ENCODE measurements at places on chromosomes 3 and 15. TPM values are rescaled to one million over a fixed set of nuclear protein-coding genes. Genes with fewer than 3 reads are reported as not detected.

PPP1R14D gene
- total RNA-seq = not detected

DNA sequence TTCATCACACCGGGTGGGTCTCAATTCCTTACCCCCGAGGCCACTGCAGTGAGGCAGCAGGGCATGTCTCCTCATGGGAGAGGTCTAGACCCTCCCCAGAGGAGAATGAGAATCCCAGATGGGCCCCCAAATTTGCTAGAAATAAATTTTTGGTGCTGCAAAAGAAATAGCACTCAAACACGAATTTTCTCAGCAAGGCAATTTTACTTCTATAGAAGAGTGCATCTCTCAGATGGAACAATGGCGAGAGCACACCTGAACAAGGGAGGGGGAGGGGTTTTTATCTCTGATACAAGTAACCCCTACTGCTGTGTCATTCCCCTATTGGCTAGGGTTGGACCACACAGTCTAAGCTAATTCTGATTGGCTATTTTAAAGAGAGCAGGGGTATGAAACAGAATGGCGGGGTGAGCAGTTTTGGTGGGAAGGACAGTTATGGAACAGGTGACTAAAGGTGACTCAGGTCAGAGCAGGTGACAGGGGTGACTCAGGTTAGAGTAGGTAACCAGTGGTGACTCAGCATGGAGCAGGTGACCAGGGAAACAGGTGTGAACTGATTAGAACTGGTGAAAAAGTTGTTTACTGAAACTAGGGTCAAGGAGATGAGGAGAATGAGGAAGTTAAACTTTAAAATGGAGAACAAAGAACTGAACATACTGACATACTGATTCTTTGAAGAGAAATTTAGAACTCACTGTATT, 93.0 kb upstream of the WNT7A start:
- DNase-seq = no peak

GRCh38 chr15:42024303-42024702, 3.5 kb upstream of the PLA2G4E start:
- no peak for DNase-seq

DNA sequence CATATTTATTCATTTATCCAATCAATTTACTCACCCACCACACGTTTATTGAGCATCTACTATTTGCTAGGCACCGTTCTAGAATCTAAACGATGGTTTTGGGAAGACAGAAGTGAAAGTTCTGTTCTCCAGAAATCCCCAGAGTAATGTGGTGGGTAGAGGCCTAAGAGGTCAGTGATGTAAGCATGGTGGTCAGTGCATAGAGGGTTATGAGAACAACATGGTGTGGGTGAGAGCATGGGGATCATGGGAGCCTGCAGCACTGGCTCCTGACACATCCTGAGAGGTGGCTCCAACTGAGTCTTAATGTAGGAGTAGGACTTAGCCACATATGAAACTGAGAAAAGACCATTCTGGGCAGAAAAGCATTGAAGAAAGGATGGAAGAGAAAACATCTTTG, 85.3 kb upstream of the TNFAIP8L3 start:
- no peak for DNase-seq

DNA sequence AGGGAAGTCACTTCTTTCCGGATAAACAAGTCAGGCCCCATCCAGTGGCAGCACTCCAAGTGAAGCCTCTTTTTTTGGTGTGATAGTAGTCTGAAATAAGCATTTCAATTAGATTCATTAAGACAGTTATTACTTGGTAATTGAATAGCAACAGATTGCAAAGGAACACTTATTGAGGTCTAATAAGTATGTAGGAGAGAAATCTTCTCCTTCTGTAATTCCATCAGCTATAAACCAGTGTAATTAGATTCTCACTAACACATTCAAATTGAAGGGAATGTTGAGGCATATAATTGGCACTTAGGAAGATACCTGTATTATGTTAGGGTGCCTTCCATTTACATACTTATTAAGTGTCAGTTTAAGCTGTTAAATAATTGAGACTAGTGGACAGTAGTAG, 73.9 kb downstream of the SEMA6D start:
- DNase-seq = no peak
